Activated T-helper 2 cell treated with anti-CD3 and anti-CD28 coated beads, Interferon-gamma antibody, Interleukin-2, Interleukin-4, amounts not matched to agents 10 μg/mL and 5 μg/mL and 100 μg/mL, durations not matched to agents 14 hours and 24 hours and 36 hours (primary cell): ENCODE measurements at places on chromosomes 12 and 14. TPM values are rescaled to one million over a fixed set of nuclear protein-coding genes. Genes with fewer than 3 reads are reported as not detected.

- peak; percentile 25 for DNase-seq
Measured at GRCh38 chr14:99262977-99263448, 9.0 kb downstream of the BCL11B start.

DNA sequence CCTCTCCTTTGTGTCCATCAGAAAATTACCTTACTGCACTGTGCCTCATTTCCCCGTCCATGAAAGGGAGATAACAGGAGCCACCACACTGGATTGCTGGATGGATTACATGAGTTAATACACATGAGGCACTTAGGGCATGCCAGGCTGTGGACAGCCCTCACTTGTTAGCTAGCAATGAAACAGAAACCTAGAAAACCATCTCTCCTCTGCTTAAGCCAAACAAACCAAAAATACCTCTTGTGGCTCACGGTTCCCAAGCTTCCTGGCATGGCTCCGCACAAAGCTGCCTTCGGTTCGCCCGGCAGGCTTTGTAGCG lies 660 bp upstream of the HCFC2 start:
- peak; percentile 15 for DNase-seq

DNA sequence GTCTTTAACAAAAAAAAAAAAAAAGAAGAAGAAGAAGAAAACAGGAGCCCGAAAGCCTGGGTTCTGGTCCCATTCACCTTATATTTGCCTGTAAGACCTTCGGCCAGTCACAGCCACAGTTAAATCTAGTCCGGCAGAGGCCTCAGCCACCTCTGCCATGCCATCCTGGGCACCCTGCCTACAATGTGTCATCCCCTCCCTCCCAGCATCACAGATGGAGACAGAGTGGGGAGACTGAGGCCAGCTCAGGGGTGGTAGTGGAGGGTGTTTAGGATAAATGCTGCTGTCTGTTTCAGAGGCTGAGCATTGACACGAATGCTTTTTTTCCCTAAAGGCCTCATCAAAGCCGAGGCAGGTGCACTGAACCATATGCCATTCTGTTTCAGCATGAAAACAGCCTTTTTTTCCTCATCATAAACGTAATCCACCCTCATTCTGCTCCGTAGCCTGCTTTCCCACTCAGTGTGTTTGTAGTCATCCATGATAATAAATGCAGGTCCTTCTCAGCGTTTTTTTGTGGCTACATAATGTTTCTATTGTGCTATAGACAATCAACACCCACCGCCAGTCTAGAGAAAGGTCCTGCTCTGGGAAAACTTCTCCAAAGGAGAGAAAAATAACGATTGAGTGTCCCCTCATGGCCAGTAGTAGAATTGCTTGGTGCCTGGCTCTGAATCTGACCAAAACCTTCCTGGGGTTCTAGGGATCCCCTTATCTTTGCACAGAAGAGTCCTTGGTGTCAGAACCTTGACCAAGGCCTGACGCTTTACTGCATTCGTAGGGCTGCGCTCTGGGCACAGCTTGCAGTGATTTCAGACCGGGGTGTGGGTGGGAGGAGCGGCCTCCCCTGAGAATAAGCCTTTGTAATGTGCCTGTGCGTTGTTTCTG lies 41.1 kb upstream of the TSPAN9 start:
- no peak for DNase-seq

- no peak for DNase-seq
Measured at GRCh38 chr12:51851413-51852124, 3.1 kb upstream of the FIGNL2 start.

DNA sequence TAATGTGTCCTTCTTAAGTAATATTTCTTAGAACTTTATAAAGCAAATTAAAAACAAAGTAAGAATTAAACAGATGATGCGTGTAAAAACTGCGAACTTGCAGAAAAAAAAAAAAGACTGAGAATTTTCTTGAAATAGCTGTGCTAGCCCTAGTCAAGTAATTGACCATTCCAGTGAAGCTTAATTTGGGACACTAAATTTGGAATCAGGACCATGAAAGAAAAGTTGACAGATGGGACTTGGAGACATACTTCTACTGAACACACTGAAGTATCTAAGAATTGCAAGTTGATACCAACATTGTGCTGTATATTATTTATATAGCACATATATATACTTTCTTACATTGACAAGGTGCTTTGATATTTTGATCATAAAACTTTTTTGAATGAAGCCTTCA lies 386.6 kb downstream of the KCNH5 start:
- DNase-seq: no peak

GRCh38 chr12:32558903-32559302 lies 120.2 kb upstream of the DNM1L start:
- no peak for DNase-seq

DNA sequence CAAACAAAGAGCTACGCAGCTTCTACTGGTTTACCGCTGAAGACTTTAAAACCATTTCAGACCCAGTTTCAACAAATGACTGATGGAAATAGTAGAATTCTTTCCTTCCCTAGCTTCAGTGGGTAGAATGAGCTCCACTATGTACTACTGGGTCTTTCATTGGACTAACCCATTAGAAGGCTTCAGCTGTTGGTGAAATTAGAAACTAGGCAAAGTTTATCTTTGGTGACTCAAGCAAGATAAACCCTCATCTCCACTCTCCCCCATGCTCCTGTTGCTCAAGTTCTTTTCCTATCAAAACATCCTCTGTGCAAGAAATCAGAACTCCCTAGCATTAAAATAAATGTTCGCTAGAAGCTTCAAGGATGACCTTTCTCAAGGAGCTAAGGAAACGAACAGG lies 159.2 kb downstream of the PAWR start:
- no peak for DNase-seq

DNA sequence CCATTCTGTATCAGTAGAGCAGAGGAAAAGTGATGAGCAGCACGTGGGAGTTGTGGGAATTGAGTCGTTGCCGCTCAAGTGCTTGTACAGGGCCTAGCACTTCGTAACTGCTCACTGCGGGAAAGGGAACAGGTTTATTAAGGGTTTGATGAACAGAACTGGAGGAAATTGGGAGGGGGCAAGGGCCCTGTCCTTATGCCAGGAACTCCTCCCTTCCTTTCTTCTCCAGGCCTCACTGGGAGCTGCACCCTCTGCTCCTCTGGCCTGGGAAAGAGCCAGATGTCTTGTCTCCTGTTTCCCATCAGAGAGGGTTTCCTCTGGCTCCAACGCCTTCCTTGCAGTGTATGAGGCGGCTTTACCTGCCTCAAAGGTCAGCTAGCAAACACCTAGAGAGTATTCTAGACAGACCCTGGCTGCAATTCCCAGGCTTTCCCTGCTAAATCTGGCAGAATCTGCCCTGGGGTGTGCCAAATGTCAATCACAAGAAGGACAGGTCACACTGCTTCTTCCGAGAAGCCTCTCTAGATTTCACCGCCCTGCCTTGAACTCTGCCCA lies 78.4 kb downstream of the NTF3 start:
- no peak for DNase-seq

DNA sequence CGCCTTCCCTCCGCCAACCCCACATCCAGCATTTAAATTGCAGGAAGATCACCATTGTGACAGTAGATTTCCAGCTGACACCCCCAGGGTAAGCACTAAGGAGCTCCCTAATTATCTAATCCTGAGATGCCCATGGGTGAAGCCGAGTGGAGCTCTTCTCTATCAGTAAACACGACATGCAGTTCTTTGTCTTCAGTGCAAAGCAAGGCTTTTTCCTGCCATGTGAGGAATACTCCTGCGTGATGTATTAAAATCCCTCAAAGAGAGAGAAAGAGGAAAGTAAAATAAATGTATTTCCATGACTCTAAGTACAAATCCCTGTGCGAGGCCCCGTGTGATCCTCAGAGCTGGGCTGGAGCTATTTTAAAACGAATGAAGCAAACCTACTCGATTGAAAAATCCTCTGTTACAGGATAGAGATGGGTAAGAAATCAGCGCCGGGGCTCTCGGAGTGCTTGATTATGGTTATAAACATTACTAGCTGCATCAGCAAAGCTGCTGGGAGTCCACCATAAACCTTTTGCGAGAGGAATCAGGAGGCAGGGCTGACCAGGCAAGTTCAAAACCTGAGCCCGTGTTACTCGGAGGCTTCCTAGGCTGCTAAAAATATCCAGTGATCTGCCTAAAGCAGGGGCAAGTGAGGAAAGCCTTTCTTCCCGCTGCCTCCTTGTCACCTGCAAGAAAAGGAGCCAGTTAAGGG lies 61.5 kb downstream of the MAP1LC3B2 start:
- no peak for DNase-seq

DNA sequence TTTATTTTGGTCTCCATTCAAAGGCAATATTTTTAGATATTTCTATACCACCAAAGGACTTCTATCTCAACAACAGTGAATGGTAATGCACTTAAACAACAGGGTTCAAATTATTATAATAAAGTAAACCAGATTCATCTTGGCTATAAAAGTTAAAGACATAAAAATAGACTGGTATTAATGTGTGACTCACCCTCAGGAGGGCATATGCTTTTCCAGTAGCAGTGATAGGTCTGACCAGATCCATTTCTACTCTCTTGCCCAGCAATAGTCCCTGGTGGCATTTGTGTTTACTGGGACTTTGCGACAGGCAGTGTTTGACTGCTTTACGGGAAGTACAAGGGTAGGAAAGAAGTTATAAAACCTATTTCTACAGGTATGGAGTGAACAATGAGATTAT lies 353.2 kb upstream of the ATP2B1 start:
- no peak for DNase-seq

GRCh38 chr14:25800841-25801240 lies 750.9 kb upstream of the STXBP6 start:
- DNase-seq: no peak

DNA sequence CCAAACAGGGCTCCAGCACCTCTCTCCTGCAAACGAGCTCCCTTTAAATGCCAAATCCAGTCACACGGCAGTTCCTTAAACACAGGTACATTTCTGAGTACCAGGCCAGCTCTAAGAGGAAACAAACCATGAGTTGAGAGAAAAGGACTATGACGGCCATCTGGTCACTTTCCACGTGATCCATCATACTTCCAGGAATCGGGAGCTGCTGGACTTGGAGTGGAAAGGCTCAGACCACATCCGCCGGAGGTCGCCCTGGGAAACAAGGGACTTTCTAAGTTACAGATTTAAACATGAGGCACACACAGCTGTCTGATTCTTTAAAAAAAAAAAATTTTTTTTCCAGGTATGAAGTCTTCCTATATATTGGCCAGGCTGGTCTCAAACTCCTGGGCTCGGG lies 39.2 kb downstream of the ACADS start:
- DNase-seq: no peak

- DNase-seq: no peak
Measured at GRCh38 chr12:85765453-85765869, 70.7 kb downstream of the RASSF9 start.

- no peak for DNase-seq
Measured at GRCh38 chr12:78119351-78119918, 288.7 kb downstream of the NAV3 start.

- no peak for DNase-seq
Measured at GRCh38 chr12:2961705-2962104, 2.5 kb downstream of the TEAD4 start.

DNA sequence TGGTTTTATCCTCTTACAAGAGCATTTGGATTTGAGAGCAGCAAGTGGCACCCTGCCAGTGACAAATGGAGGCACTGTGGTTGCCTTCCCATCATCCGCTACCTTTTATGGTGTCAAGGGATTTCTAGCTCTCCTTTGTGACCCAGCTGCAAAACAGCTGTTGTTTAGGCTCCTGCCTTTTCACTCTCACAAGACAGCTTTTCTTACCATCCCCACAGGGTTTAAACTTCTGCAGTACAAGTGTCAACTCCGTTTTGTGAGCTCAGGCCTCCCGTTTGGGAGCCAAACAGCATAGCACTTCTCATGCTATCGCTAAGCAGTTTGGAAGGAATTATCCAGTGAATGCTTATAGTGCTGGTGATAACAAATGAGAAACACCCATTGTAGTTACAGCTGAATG lies 331.4 kb downstream of the TMTC2 start:
- no peak for DNase-seq

- no peak for DNase-seq
Measured at GRCh38 chr12:95003921-95004272, 400 bp upstream of the NDUFA12 start.

DNA sequence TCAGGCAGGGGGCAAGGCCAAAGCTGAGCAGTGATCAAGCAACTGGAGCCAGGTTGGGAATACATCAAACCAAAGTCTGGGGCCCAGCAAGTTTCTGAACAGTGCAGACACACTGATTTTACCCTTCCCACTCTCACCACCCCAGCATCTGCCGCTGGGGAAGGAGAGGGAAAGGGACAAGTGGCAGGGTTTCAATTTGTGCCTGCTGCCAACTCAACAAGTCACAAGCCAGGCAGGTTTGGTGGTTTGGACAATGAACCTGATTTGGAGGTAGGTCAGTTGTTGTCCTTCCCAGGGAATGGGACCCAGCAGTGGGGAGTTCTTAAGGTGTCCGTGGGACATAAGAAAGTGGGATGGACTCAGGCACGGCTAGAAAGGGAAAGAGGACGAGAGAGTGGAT lies 151.9 kb upstream of the NOS1 start:
- no peak for DNase-seq

Gene RPL36AL
- total RNA-seq: 278 and 292 TPM in 2 replicates

Gene KCNC2
- not detected in 2 replicates for total RNA-seq

Gene MYRFL
- not detected in 2 replicates for total RNA-seq

Gene KCNK10
- total RNA-seq: not detected in 2 replicates

Gene AQP5
- total RNA-seq: not detected in 2 replicates

Gene HOTAIR
- total RNA-seq: not detected in 2 replicates

Gene PARPBP
- total RNA-seq: 27.0 and 27.4 TPM in 2 replicates

Gene NOC4L
- total RNA-seq: 39.3 and 39.8 TPM in 2 replicates
